ENCODE measurements at places on chromosomes 6 and 20. TPM values are rescaled to one million over a fixed set of nuclear protein-coding genes. Genes with fewer than 3 reads are reported as not detected.

TFAP2A gene
- 0.99 TPM for total RNA-seq

MAS1 gene
- total RNA-seq = not detected

GGT7 gene
- total RNA-seq = 10.1 TPM

- H3K27ac ChIP-seq = no peak overlapping the region
- no peaks in the 10 kb centered on the region for H3K4me1 ChIP-seq
- no peaks in the 10 kb centered on the region for H3K36me3 ChIP-seq
- no peak overlapping the region for H3K4me3 ChIP-seq
Measured at GRCh38 chr20:58603721-58604120, 47.4 kb upstream of the STX16 start.

Data from colonic mucosa (tissue), 4 donors.